Stimulated activated CD4-positive, alpha-beta T cell treated with anti-CD3 and anti-CD28 coated beads, Interleukin-1b, Interleukin-23, amount 100 ng/mL, for 4 hours (primary cell): ENCODE measurements at places on chromosomes 5 and 9.

DNA sequence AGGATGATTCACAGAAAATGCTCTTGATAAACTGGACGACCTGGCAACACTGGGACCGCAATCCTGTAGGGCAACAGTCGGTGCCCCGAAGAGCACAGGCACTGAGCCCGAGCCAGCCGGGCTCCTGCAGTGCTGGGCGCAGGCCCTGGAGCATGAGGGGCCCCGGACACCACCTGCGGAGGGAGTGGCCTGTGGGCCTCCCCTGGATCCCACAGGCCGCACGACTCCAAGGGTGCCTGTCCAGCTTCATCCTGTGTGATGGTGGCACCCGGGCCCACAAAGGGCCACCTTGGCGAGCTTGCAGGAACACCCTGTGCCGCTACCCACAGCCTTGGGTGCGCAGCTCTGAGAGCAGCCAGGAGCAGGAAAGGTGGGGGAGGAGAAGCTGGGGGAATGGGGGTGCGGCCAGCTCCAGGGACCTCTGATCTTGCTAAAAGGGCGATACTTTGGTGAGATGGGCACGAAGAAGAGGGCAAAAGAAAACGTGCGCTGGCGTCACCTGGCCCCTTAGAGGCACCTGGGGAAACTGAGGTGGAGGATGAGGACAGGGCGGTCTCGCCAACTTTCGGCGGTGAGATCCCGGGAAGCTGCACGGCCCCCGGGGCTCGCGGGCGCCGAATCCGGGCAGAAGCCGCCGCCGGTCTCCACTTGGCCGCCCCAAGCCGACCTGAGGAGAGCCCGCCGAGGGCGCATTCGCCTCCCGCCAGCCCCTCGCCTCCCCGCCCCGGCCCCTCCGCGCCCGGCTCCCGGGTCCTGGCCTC, 722 bp downstream of the TBC1D9B start:
- peak; percentile 16 for DNase-seq

DNA sequence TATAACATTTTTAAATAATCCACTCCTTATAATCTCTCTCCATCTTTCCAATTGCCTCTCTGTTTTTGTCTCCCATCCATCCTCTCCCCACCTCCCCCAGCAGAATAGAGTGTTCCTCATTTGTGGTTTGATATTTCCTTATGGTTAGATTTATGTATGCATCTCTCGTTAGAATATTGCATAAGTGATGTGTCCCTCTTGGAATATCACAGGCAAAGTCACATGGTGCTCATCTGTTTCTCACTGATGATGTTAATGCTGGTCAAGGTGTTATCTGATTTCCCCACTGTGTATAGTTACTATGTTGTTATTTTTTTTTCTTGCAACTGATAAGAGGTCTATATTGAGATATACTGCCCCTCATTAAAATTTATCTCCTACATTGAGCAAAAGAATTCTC, 3.1 kb upstream of the LRRC70 start:
- DNase-seq, result no peak

DNA sequence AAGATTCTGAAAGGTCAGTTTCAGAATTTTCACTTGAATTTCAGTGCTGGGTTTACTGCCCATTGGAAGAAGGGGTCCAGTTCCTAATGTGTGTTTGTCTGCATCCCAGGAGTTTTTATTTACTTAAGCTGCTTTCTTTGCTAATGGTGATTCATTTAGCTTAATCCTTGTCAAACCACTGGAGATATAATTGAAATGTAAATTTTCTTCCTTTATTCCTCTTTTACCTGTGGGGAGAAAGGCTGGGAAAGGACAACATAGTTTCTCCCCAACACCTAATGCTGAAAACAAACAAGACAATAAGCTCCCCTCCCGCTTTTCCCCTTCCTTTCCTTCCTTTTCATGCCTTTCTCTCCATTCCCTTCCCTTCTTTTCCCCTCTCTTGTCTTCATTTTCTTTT, 185.8 kb downstream of the KCTD16 start:
- no peak for DNase-seq

GRCh38 chr5:17436761-17437221, 61.2 kb upstream of the TAF11L2 start:
- DNase-seq, result no peak

DNA sequence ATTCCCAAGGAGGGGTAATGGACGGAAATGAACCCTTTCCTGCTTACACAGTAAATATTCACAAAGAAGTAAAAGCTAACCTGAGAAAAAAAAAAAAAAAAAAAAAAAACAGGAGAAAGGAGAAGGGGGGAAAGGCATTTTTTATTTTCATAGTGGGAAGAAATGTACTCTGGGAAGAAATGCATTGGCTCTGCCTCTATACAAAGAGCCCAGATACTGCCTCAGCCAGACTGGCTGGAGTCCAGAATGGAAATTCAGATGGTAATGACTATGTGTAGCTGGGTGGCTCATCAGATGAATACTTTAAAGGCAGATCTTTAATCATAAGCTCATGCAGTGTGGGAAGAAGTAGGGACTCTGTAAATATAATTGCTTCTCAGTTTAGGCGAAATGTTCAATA, 124.9 kb upstream of the ZNF608 start:
- no peak for DNase-seq

DNA sequence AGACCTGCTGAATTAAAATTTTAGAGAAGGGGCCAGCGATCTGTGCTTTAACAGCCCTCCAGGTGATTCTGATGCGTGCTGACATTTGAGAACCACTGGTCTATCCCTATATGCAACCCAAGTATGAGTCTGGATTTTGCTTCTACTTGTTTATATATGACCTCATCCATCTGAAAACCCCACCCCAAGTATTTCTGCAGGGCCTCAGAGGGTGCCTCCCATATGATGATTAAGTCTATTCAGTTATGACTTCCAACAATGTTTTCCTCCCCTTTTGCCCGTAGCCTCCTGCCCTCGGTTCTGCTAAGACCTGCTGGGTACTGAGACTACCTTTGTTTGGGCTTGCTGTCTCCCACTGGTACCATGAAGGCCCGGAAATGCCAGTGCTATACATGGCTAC, 376.0 kb upstream of the SMARCA2 start:
- no peak for DNase-seq

DNA sequence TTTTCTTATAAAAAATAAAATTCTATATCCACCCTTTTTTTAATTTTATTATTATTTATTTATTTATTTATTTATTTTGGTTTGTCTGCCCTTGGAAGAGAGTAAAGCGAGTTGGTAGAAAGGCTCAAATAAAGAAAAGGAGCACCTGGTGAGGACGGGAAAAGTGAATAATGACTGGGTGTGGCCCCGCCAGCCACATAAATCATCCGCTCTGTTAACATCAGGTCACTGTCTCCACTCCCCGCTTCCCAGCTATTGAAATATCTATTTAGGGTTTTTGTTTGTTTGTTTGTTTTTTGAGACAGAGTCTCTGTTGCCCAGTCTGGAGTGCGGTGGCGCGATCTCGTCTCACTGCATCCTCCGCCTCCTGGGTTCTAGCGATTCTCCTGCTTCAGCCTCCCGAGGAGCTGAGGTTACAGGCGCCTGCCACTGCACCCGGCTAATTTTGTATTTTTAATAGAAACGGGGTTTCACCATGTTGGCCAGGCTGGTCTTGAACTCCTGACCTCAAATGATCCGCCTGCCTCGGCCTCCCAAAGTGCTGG, 844 bp downstream of the POLR3G start:
- no peak for DNase-seq

DNA sequence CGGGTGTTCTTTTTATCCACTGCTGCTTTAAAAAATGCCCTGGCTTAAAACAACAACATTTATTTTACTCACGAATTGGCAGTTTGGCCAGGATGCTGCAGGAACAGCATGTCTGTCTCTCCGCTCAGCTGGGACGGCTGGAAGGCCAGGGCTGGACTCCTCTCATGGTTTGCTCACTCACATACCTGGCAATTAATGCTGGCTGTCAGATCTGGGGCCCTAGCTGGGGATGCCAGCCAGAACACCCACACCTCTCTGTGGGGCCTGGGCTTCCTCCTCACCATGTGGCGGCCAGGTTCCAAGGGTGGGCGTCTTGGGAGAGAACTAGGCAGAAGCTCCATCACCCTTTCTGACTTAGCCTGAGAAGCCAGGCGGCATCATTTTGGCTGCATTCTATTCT, 189.1 kb upstream of the IL12B start:
- DNase-seq, result no peak

GRCh38 chr5:133225671-133226152, 173.9 kb downstream of the HSPA4 start:
- no peak for DNase-seq

GRCh38 chr5:123515904-123516303, 3.9 kb downstream of the CSNK1G3 start:
- DNase-seq, result no peak

GRCh38 chr5:25641124-25641523, 996.3 kb upstream of the CDH10 start:
- no peak for DNase-seq

DNA sequence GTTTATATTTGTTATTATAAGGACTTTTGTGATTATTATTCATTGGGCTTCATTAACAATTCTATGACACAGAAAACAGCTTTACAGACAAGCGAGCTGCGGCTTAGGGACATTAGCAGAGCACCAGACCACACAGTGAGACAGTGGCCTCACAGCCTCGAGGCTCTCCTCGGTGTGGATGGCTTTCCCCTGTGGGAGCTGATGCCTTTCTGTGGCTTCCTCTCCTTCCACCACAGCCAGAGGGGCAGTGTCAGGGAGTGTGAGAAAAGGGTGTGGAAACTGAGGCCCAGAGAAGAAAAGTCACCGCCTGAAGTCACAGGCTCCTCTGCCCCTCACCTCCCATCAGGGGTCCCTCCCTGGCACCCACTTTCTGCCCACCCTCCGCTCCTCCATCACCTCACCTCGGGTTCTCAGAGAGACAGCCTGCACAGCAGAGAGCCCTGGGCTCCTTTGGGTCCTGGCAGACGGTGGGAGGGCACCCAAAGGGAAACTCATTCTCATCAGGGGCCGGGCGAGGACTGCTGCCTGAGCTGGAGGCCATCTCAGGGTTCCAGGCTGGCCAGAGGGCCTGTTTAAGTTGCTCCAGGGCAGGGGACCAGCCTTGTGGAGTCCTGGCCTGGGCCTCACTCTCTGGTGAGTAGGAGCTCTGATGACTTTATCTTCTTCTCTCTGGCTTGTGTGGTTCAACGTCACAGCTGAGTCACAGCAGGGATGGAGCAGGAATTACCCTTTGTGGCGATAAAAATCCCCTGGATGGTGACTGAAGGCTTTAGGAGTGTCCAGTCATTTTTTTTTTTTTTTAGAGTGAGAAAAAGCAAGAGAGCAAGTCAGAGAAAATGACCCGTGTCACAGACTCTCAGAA, 830 bp downstream of the TRAF1 start:
- peak; percentile 75 for DNase-seq

- DNase-seq, result no peak
Observed at GRCh38 chr9:113545068-113545467, 81.5 kb downstream of the RGS3 start.

DNA sequence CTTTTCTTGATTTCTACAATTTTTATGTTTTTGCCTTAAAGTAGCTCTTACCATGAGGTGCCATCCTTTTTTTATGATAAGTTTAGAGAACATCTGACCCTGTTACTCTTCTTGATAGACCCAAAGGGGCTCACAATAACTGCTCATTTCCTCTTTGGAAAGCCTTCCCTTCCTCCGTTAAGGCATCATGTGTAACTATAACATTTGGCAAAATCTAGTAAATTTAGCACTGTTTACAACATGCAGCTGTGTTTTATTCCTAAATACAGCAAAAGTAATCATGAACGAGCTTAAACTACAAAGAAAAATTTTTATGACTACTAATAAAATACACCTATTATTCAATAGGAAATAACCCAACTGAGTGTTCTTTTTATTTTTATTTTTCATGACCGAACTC, 705.1 kb downstream of the MAT2B start:
- DNase-seq, result no peak

DNA sequence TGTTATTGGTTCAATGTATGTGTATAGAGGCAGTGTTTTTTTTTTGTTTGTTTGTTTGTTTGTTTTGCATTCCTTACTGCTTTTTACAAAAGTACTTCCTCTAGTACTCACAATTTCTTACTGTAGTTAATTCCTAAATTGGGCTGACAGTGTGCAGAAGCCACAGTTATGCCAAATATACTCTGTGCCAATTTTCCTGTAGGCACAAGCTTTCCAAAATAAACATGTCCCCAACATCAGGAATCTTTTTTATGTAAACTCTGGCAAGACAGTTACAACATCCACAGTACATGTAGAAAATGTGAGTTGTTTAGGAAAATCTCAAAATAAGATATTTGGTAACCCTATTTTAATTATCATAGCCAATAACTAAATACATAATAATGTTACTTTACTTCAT, 161.6 kb upstream of the TSLP start:
- DNase-seq, result no peak

DNA sequence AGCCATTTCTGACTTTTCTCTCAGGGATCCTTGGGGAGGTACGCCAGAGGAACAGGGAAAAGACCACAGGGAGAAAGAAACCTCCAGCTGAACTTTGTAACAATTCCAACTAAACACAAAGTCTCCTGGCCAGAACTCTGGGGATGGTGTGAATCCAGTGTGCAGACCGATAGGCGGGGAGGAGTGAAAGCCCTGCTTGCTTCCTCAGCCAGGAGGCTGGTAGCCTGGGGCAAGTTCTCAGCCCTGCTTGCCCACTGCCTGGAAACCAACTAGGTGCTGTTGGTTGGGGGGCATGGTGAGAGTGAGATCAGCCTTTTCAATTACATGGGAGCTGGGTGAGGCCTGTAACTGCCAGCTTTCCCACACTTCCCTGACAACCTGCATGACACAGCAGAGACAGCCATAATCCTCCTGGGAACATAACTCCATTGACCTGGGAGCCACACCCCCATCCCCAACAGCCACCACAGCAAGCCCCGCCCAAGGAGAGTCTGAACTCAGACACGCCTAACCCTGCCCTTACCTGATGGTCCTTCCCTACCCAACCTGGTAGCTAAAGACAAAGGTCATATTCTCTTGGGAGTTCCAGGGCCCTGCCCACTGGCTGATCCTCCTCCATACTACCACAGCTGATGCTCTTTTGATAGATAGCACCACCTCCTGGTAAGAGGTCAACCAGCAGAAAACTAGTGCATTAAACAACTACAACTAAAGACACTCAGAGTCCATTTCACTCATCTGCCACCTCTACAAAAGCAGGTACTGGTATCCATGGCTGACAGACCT, 100.1 kb upstream of the TNFAIP8 start:
- DNase-seq, result no peak

DNA sequence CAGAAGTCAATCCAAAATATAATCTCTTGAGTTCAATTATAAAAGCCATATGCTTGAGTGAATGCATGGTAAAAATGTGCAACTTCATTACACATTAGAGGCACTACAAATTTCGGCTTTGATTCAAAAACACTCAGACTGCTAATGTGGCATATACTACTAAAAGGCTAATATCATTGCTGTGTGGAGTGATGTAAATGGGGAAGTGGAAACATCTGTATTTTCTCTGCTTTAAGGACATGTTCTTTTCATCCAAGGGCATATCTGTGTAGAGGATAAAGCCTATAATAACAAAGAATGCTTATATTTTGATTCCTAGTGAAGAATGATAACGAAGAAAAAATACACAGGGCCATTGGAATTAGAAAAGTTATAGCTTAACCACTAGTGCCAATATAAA, 643.9 kb upstream of the ZNF608 start:
- DNase-seq, result no peak

- DNase-seq, result no peak
Observed at GRCh38 chr9:137032858-137033257, 970 bp upstream of the FUT7 start.

GRCh38 chr5:12825163-12825562, 920.9 kb upstream of the CTNND2 start:
- no peak for DNase-seq
